Fibroblast of lung (primary cell): ENCODE measurements at places on chromosomes 2 and 18. TPM values are rescaled to one million over a fixed set of nuclear protein-coding genes. Genes with fewer than 3 reads are reported as not detected.

GULP1 gene
- 71.7 and 82.4 TPM in 2 replicates for total RNA-seq

RAX gene
- total RNA-seq, result not detected in 2 replicates

DNA sequence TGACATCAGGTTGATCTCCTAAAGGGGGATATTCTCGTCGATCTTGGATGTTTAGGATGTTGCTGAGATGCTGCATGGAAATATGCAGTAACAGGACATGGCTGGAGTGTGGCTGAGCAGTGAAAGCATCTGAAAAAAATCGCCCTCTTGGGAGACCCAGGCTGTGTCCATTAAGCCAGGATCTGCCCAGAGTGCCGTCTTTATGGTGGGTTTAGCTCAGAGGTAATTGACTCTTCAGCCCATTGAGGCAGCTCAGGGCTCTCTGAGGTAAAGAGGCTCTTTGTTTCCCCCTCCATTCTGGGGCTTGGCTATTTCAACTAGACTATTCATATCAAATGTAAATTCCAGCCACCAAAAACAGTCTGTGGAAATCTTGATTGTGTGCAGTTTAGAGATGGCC, 26.5 kb downstream of the OSBPL6 start:
- no peak overlapping the region for H3K27ac ChIP-seq
- no peaks in the 10 kb centered on the region for H3K27me3 ChIP-seq
- H3K36me3 ChIP-seq, result no peaks in the 10 kb centered on the region
- no peak for DNase-seq

DNA sequence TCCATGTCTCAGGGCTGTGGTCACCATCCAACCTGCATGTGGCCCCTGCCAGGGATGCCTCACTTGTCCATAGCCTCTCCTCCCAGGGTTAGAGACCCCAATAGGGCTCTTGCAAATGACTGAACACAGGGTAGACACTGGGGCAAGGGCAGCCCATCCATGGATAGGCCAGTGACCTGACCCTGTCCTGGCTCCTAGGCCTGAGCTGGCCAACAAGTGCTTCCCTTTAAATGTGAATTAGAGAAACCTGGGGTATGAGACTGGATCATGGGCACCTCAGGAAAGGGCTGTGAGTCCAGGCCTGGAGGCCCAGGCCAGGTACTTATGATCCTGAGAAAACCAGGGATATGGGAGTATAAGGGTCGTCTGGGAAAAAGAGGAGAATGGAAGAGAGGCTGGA, 64.5 kb downstream of the COPS8 start:
- H3K36me3 ChIP-seq, result no peaks in the 10 kb centered on the region
- H3K4me3 ChIP-seq, result no peak overlapping the region
- no peak overlapping the region for H3K27ac ChIP-seq
- H3K4me1 ChIP-seq, result peaks cover 3% of the 10 kb centered on the region
- DNase-seq, result no peak
- H3K27me3 ChIP-seq, result no peaks in the 10 kb centered on the region

GRCh38 chr2:116416731-116417377, 1397.6 kb upstream of the DDX18 start:
- DNase-seq, result peak; percentile 4
- no peaks in the 10 kb centered on the region for H3K4me1 ChIP-seq
- no peak overlapping the region for H3K4me3 ChIP-seq
- no peaks in the 10 kb centered on the region for H3K36me3 ChIP-seq
- H3K27me3 ChIP-seq, result no peaks in the 10 kb centered on the region

- no peaks in the 10 kb centered on the region for H3K4me1 ChIP-seq
- no peak overlapping the region for H3K27ac ChIP-seq
- no peak overlapping the region for H3K4me3 ChIP-seq
These were observed 132.8 kb downstream of the PARD3B start for GRCh38 chr2:204678031-204678430.

DNA sequence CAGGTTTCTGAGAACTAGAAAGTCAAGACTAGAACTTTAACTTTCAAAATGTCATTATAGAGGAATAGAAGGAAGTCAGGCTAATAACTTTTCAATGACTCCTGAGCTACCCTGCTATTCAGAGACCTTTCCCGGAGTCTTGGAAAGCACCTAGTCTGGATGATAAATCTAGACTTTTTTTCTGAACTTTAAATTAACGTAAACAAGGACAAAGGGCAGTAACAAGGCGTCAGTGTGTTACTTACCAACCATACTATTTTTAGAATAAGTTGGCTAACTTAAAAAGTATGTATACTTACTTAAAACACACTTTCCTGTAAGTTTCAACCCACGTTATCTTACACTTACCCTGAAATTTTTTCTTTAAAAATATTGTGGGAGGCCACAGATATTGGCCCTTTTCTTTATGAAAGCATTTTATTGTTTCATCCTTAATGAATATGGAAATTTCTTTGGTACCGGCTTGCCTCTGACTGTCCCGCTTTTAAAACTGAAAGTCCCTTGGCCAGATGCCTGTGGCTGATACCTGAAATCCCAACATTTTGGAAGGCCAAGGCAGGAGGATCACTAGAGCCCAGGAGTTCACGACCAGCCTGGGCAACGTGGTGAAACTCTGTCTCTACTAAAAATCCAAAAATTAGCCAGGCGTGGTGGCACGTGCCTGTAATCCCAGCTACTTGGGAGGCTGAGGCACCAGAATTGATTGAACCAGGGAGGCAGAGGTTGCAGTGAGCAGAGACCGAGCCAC, 9.7 kb downstream of the PMAIP1 start:
- no peaks in the 10 kb centered on the region for H3K36me3 ChIP-seq
- H3K4me3 ChIP-seq, result no peak overlapping the region
- DNase-seq, result peak; percentile 70
- no peaks in the 10 kb centered on the region for H3K27me3 ChIP-seq
- peak overlapping the region; percentile 63 for H3K27ac ChIP-seq

DNA sequence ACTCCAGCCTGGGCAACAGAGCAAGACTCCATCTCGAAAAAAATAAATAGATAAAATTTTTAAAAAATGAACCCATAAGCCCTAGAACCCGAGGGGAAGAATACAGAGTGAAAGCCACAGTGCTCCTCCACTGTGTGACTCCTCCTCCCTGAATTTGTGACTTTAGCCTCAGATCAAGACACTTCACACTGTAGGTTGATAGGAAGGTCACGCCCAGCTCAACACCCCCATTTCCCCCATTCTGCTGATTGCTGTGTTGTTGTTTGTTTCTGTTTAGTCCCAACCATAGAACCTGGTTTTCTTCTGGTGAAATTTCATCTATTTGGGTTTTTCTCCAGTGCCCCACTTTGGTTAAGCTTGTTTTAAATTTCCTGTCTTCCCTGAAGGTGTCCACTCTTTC, 102.2 kb downstream of the VIT start:
- H3K27ac ChIP-seq, result no peak overlapping the region
- H3K36me3 ChIP-seq, result no peaks in the 10 kb centered on the region
- peaks cover 2% of the 10 kb centered on the region for H3K27me3 ChIP-seq
- no peak overlapping the region for H3K4me3 ChIP-seq
- DNase-seq, result no peak
